ENCODE measurements at places on chromosomes 1 and 21.

DNA sequence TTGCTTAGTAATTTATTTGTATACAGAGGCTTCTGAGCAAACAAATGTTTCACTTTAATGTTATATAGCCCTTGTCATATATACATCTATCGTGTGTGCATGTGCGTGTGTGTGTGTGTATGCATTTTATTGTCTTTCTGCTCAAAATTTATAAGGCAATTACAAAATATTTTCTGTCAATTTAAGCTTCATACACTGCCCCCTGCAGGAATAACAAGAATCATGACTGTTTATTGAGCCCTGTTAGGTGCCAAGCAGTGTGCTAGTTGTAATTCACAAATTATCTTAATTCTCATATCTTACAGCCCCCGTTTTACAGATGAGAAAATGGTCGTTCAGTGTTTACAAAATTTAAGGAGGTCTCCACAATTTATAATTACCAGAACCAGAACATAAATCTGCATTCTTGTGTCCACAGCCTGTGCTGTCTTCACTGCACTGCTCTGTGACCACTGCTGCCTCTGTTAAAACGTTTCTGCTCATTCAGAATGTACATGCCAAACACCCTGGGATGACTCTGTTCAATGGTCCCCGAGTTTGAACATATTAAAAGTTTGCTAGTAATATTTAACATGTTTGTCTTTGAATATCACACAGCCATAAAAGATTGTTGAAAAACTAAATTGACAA, 181.3 kb downstream of the ATP6V1G3 start:
- H3K4me1 ChIP-seq, result no peaks in the 10 kb centered on the region
- no peaks in the 10 kb centered on the region for H3K36me3 ChIP-seq
- no peak overlapping the region for H3K27ac ChIP-seq
- H3K27me3 ChIP-seq, result no peaks in the 10 kb centered on the region
- no peak for DNase-seq

DNA sequence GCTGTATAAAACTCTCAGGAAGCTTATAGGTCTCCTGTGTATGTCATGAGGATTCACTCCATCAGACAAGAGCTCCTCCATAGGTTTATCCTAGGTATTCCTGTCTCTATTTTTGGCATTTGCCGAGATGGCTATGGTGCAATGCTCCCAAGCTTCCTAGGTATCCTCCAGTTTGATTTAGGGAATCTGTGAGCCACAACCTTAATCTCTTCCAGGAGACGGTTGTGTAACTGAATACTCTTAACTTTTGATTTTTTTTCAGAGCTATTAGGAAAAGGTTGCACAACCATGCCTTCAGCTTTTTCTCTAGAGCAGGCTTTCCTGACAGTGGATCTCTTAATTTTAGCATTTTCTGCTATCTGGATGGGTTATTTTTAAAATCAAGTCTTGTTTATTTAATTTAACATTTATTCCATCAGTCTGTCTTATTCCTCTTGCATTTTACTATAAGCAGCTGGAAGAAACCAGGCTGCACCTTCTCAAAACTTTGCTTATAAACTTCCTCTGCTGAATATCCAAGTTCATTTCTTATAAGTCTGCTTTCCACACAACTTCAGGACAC, 69.4 kb upstream of the BACE2 start:
- H3K36me3 ChIP-seq, result no peaks in the 10 kb centered on the region
- peak; percentile 1 for DNase-seq
- H3K27me3 ChIP-seq, result no peaks in the 10 kb centered on the region
- H3K4me3 ChIP-seq, result no peak overlapping the region
- no peaks in the 10 kb centered on the region for H3K4me1 ChIP-seq

DNA sequence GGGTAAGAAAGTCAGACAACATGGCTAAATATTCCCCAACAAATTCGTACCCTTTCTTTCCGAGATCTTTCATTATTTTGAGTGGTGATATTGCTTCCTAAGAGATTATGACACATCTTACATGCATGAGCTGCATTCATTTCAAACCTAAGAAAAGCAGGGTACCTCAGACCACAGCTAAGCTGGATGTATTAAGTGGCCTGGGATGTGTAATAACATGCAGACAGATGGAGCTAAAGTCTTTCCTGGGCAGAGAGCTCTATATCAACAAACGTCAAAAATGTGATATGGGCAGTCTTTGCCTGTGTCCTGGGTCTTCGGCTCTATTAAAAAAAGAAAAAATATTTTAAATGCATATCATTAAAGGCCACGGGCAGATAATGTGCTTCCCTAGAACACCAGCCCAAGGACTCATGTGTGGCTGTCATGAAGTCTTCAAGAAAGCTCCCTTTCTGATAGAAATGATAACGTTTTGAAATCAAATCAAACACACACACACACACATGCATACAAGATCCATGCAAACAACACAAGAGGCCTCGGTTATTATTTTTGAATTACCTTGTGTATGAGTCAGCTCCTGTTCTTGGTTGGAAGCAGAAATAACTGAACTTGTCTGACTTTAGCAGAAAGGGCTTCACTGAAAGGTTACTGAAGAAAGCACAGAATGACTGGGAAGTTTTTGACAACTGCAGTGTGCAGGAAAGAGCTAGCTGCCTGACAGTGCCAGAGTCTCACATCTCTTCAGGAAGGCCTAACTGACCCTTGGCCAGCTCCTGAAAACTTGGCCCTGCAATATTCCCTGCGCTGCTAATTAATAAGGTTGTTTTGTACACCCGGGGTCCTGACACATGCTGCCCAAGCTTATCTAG, 231.2 kb downstream of the DSCAM start:
- no peaks in the 10 kb centered on the region for H3K36me3 ChIP-seq
- H3K27ac ChIP-seq, result no peak overlapping the region
- no peak for DNase-seq
- no peaks in the 10 kb centered on the region for H3K27me3 ChIP-seq
- no peak overlapping the region for H3K4me3 ChIP-seq

DNA sequence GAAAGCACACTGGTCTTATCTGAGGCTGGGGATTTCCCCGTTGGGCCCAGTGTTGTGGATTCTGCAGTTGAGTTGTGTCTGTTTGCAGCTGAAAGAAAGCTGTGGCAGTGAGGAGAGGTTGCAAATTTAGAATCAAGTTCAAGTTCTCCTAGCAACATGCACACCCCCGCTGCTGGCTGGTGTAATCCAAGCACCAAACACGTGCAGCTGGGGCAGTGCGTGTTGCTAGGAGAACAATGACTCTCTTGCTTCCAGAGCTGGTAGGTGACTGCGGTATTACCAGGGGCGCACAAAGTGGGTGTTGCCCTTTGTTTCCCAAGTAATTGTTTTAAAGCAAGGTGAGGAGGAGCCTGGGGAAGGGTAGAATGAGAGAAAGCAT, 91.5 kb downstream of the IER5 start:
- peak; percentile 91 for DNase-seq
- H3K27me3 ChIP-seq, result no peaks in the 10 kb centered on the region
- no peak overlapping the region for H3K4me3 ChIP-seq

DNA sequence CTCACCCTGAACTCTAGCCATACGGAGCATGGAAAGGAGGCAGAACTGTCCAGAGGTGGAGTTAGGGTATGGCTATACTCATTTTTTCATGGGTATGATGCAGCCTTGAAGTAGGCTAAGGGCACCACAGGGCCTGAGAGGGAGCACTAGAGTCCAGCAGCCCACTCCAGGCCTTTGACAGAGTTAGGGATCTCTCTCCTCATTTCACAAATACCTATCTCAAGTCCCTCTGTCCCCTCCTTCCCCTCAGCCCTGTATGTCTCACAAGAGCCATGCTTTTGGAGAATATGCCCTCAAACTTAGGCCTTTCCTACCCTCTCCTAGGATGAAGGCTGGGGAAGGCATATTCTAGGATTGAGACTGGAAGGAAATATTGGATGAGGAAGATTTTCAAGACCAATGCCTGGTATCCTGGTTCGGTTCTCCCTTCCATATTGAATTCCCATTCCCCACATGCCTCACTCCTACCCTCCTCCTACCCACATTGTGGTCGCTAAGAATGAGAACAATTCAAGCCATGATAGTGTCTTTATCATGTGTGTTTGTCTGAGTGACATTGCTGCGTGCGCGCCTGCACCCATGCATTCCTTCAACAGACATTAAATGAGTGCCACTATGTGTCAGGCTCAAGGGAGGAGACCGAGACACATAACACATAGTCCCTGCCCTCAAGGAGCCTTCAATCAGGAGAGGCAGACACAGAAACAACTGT, 2.6 kb upstream of the NECTIN4 start:
- H3K4me1 ChIP-seq, result no peaks in the 10 kb centered on the region
- H3K27ac ChIP-seq, result no peak overlapping the region
- no peaks in the 10 kb centered on the region for H3K36me3 ChIP-seq
- no peak overlapping the region for H3K4me3 ChIP-seq

- no peak overlapping the region for H3K27ac ChIP-seq
- peak overlapping the region; percentile 70 for H3K4me3 ChIP-seq
- H3K4me1 ChIP-seq, result no peaks in the 10 kb centered on the region
- peak; percentile 65 for DNase-seq
- no peaks in the 10 kb centered on the region for H3K36me3 ChIP-seq
Measured at GRCh38 chr1:7069931-7070330, 284.7 kb downstream of the CAMTA1 start.

GRCh38 chr1:214990619-214991018, 91.9 kb upstream of the KCNK2 start:
- no peaks in the 10 kb centered on the region for H3K27me3 ChIP-seq
- no peaks in the 10 kb centered on the region for H3K36me3 ChIP-seq
- H3K27ac ChIP-seq, result no peak overlapping the region
- DNase-seq, result no peak
- no peak overlapping the region for H3K4me3 ChIP-seq
- H3K4me1 ChIP-seq, result no peaks in the 10 kb centered on the region

DNA sequence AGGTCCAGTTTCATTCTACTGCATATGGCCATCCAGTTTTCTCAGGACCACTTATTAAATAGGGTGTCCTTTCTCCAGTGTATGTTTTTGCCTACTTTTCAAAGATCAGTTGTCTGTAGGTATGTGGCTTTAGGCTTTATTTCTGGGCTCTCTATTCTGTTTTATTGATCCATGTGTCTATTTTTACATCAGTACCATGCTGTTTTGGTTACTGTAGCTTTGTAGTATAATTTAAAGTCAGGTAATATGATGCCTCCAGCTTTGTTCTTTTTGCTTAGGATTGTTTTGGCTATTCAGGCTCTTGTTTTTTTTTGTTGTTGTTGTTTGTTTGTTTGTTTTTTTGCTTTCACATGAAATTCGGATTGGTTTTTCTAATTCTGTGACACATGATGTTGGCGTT, 124.4 kb upstream of the SLC35F3 start:
- DNase-seq, result no peak
- H3K27ac ChIP-seq, result no peak overlapping the region
- H3K4me1 ChIP-seq, result no peaks in the 10 kb centered on the region
- H3K36me3 ChIP-seq, result no peaks in the 10 kb centered on the region
- H3K4me3 ChIP-seq, result no peak overlapping the region

DNA sequence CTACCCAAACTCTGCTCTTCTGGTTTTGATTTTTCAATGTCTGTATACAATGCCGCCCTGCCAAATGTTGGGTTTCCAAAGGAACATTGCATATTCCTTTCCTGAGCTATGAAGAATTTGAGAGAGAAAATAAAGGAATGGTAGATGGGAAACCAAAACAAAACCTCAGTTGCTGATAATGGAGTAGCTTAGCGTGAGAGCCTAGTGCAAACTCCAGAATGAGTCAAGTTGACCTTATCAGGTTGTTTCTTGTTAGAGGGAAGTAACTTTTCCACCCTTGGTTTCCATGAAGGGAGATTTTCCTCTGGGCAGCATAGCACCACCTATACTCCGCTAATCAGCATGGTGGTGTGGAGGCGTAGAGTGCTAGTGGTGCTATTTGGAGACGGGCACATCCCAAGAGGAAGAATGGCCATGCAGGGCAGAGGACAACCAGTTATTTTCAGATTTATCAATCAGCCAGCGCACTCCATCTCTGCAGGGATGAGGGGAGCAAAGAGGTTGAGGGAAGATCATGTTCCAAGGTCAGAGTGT, 51.6 kb downstream of the BACH1 start:
- no peak overlapping the region for H3K4me3 ChIP-seq
- DNase-seq, result no peak
- H3K27ac ChIP-seq, result no peak overlapping the region

- H3K27me3 ChIP-seq, result no peaks in the 10 kb centered on the region
- peaks cover 8% of the 10 kb centered on the region for H3K4me1 ChIP-seq
- H3K36me3 ChIP-seq, result no peaks in the 10 kb centered on the region
- no peak overlapping the region for H3K27ac ChIP-seq
- no peak overlapping the region for H3K4me3 ChIP-seq
Measured at GRCh38 chr1:25174730-25175612, 57.3 kb downstream of the SYF2 start.

DNA sequence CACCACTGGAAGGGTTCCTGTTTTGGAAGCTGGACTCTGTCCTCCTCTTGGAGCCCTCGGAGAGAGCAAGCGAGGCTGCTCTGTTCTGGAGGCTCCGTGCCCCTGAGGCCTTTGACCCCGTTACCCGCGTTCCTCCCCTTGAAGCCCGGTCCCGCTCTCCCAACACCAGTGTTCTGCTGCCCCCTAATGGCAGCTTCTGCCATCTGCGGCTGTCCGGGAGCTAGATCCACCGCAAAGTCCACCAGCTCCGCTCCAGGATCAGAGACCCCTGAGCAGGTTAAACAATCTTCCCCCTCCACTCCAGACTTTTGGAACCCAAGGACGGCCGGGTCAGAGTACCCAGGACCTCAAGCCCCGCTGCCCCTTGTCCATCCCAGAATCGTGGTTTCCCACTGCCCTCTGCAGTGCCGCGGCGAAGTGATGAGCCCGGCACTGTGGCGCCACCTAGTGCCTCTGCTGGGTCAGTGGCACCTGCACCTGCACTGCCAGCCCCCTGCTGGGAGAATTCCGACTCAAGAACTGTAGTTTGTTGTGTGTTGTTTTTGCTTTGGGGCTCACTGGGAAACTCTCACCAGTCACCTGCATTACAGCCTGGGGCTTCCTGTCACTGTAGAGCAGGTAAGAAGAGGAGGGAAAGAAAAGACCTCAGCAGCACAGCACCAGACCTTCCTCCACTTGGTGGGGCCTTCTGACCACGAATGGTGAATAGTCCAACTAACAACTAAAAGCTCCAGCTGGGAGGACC, 63.5 kb upstream of the NFASC start:
- no peaks in the 10 kb centered on the region for H3K27me3 ChIP-seq
- no peaks in the 10 kb centered on the region for H3K36me3 ChIP-seq
- H3K27ac ChIP-seq, result no peak overlapping the region
- peak; percentile 92 for DNase-seq

GRCh38 chr1:155010211-155010918, 7.8 kb downstream of the ZBTB7B start:
- H3K27ac ChIP-seq, result no peak overlapping the region
- H3K36me3 ChIP-seq, result no peaks in the 10 kb centered on the region
- DNase-seq, result no peak
- H3K4me3 ChIP-seq, result no peak overlapping the region
- no peaks in the 10 kb centered on the region for H3K4me1 ChIP-seq

- no peaks in the 10 kb centered on the region for H3K36me3 ChIP-seq
- no peaks in the 10 kb centered on the region for H3K27me3 ChIP-seq
- H3K4me3 ChIP-seq, result no peak overlapping the region
- no peak overlapping the region for H3K27ac ChIP-seq
Measured at GRCh38 chr1:221794079-221794670, 52.3 kb upstream of the DUSP10 start.

- peaks cover 2% of the 10 kb centered on the region for H3K36me3 ChIP-seq
- no peak overlapping the region for H3K4me3 ChIP-seq
- no peaks in the 10 kb centered on the region for H3K4me1 ChIP-seq
- no peak overlapping the region for H3K27ac ChIP-seq
- DNase-seq, result no peak
Measured at GRCh38 chr21:31957631-31958030, 84.8 kb downstream of the HUNK start.
